Cardiac fibroblast (primary cell): ENCODE measurements at places on chromosomes 2 and 18.

DNA sequence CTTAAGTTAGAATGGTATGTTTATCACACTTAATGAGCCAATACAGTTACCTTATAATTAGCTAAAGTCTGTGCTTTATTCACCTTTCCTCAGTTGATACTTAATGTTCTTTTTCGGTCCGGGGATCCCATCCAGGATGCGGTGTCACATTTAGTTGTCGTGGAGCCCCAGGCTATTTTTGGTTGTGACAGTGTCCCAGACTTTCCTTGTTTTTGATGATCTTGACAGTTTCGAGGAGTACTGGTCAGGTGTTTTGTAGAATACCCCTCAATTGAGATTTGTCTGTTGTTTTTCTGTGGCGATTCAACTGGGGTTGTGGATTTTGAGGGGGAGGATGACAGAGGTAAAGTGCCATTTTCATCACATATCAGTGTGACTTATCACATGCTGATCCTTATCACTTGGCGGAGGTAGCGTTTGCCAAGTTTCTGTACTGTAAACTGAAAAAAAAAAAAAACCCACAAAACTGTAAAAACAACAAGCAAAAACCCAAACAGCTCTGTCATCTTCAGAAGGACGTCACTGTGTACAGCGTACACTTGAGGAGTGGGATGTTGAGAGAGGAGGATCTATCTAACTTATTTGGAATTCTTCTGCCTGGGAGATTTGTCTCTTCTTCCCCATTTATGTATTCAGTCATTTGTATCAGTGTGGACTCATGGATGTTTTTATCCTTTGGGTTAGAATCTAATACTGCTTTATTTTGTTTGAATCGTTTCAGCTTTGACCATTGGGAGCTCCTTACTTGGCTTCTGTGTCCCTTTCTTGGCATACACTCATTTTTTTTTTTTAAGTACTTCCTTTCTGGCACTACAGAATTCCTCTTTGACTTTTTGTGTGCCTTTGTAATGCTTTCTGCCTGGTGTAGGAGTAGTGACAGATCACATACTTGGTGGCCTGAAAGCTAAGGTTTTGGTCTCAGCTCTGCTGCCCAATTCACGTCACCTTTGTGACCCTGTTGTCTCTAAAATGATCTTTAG lies 68.1 kb downstream of the FMNL2 start:
- no peak for DNase-seq

- no peak for DNase-seq
Measured at GRCh38 chr2:45915523-45915922, 264.0 kb downstream of the PRKCE start.

- peak; percentile 66 for DNase-seq
Measured at GRCh38 chr2:186995092-186995491, 146.1 kb upstream of the ZSWIM2 start.

DNA sequence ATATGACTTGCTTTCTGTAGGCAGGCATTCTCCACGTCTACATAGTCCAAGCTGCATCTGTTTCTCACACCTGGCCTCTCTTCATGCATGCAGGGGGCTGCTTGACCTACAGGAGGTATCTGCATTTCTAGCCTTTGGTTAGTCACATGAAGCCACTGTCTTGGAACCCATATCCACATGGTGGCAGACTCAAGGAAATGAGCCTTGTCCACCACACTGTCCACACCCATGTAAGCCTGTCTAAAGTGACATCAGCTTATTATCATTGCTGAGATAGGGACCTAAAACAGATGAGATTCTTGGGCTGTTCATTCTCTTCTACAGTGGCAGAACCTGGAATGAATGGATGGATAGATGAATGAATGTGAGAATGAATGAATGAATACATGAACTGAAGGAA lies 160.4 kb downstream of the DOCK10 start:
- no peak for DNase-seq

DNA sequence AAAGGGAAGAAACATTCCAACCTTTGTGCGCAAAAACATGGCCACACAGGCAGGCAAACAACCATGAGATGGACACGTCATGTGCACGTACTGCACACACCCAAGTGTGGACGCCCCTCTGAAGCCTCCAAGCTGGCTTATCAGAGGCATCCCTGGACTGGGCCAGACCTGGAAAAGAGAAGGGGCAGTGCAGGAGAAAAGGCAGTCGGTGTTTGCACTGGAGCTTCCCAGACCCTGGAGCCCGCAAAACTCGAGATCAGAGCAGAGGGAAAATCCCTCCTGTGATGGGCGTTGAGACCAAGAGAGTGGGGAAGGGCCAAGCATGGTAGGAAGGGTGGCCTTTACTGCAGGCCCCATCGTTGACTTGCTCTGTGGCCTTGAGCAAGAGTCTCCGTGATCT lies 269.5 kb downstream of the CYRIA start:
- no peak for DNase-seq

- no peak for DNase-seq
Measured at GRCh38 chr2:219638948-219639755, 11.7 kb downstream of the SLC4A3 start.

DNA sequence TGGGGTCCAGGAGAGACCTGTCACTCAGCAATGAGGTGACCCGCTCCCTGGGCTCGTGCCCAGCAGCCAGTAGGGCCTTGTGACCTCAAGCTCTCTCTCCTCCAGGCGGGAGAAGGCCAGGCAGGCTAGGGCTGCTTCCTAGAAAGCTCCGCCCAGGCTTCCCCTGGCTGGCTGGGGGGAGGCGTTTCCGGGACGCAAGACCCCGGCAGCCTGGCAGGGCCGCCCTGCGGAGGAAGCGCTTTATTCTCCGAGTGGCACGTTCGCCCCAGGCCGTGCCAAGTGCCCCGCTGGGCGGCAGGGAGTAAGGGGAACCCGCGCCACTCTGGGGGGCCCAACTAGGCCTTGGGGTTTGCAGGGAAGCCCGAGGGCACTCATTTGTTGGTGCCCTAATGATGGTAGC lies 21.2 kb upstream of the EPAS1 start:
- peak; percentile 73 for DNase-seq

GRCh38 chr2:183024339-183025095 lies 13.7 kb downstream of the NCKAP1 start:
- DNase-seq, result peak; percentile 16

DNA sequence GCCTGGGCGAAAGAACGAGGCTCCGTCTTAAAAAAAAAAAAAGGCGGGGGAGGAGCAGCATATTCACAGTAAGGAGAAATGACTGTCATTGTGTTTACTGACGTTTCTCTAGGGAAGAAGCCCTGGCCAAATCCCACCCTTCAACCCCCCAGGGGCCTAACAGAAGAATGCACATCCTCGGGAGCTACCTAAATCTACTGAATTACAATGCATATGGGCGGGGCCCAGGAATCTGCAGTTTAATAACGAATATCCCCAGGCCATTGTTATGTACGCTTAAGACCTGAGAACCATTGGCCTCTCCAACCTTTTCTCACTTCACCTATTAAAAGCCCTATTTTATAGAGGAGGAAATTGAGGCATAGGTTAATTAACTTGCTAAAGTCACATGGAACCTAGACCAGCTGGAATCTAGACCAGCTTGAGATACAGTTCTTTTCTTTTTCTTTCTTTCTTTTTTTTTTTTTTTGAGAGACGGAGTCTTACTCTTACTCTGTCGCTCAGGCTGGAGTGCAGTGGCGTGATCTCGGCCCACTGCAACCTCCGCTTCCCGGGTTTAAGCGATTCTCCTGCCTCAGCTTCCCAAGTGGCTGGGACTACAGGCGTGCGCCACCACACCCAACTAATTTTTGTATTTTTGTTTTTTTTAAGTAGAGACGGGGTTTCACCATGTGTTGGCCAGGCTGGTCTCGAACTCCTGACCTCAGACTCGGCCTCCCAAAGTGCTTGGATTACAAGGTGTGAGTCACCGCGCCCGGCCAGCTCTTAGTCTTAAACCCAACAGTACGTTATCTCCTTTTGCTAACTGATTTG lies 708 bp upstream of the RIF1 start:
- DNase-seq, result no peak

GRCh38 chr2:176270100-176270750 lies 983 bp downstream of the MTX2 start:
- no peak for DNase-seq

- DNase-seq, result no peak
Measured at GRCh38 chr18:65487569-65487968, 263.2 kb upstream of the CDH7 start.

GRCh38 chr2:168717790-168718502 lies 84.5 kb upstream of the NOSTRIN start:
- no peak for DNase-seq

GRCh38 chr2:26492749-26493515 lies 15.0 kb upstream of the OTOF start:
- DNase-seq, result no peak

DNA sequence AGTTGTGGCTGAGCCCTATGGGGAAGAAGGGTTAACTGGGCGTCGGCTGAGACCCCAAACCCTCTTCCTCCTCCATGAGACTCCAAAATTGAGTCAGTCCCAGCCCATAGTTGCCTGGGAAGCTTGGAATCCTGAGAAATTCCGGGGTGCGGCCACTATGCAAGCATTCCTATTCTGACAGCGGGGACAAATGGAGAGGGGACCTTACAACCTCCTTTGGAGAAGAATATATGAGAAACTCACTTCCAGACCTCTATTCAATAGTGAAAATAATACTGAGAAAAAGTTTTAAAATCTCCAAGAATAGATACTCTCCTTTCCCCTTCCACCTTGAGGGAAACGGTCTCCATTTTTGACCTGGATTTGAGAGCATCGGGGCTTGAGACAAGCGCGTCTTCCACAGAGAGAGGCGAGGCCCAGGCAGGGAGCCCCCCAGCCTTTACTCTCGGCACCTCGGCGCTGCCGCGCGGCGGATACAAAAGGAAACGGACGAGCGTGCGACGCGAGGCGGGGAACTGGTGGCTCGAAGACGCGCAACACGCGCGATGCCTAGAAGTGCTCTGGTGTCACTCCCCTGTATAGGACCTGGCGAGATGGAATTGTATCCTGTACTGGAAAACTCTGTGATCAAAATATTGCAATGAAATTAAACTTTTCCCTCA lies 11.1 kb downstream of the NR4A2 start:
- no peak for DNase-seq

- peak; percentile 27 for DNase-seq
Measured at GRCh38 chr2:172052000-172052983, 33.0 kb upstream of the DLX1 start.

GRCh38 chr2:4662161-4662779 lies 958.9 kb downstream of the DCDC2C start:
- DNase-seq, result no peak

GRCh38 chr2:100236166-100236565 lies 86.1 kb downstream of the LONRF2 start:
- no peak for DNase-seq
